ENCODE measurements at places on chromosomes 5 and 9.

DNA sequence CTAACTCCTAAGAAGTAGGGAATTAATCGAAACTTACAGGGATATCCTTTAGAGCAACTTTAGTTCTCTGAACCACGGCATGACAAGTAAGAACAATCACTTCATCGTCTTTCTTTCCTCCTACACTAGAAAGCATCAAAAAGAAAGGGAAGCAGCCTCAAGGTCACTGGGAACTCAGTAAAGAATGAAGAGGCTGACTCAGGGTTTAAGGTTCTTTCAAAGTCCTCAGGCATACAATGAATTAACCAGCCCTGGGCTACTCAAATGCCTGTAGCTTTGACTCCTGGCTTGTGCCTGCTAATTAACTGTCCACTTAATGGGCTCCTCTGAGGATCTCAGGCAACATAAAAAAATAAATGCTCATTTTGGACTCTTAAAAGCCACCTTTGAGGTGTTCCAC, 102.0 kb downstream of the TRIM32 start:
- no peak for DNase-seq

GRCh38 chr5:35904443-35905132, 33.8 kb downstream of the CAPSL start:
- DNase-seq: no peak

GRCh38 chr5:40679913-40680681, at the start of gene PTGER4:
Gene PTGER4, plus strand, starts transcription at chr5:40679915. Its CDS starts 1,079 bp downstream, at chr5:40680994.
- no peak for DNase-seq

- DNase-seq: no peak
These were observed 48.0 kb upstream of the SAP30L start for GRCh38 chr5:154397652-154398406.

GRCh38 chr5:157607371-157608161, 32.0 kb upstream of the ADAM19 start:
- peak; percentile 61 for DNase-seq

- no peak for DNase-seq
These were observed 44.1 kb downstream of the C9orf50 start for GRCh38 chr9:129576546-129577543.

DNA sequence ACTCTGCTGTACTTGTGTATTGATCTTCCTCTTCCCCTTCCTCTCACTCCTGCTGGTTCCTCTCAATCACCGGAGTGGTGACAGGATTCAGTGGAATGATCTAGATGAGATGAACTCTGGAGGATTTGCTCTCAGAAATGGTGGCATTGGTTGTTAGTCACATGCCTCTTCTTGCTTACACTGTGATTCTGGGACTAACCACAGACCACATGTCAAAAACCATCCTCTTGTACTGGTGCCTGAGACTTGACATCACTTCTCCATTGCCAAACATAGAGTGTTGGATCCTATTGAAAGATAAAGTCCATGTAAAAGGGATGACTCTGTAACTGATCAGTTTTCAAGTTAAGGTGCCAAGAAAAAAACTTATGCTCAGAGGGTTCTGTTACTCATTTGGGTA, 506.5 kb downstream of the DMAC1 start:
- DNase-seq: no peak

- DNase-seq: no peak
These were observed 626.5 kb downstream of the PDE4D start for GRCh38 chr5:59267033-59267432.

DNA sequence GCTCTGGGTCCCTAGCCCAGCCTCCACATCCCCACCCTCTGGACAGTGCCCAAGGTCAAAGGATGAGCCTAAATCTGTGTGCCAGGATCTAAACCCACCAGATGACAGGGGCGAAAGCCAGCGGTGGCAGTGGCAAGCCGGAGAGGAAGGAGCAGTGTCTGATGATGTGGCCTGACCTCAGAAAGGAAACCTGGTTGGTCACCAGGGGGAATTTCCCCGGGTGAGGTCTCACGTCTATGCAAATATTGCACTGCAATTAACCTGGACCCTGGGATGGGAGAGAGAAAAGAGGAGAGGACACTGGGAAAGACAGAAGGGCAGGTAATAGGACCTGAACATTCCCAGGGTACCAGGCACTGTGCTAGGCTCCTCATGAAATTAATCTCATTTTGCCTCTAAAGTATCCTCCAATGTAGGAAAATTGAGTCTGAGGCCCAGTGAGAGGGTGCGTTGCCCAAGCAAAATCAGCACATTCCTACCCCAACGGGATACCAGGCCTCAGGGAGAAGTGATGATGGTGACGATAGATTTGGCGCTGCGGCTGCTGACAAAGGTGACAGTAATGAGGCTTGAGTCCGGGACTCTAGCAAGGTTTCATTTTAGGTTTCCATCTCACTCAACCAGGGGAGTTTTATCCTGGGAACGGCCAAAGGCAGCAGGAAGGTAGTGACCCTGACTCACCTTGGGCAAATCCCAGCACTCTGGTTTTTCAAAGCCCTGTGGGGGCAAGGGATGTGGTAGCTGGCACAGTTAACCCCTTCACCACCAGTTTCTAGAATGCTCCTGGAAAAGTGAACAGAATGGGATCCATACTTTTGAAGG, 13.4 kb upstream of the TNIP1 start:
- DNase-seq: peak; percentile 36

- no peak for DNase-seq
These were observed 475.1 kb downstream of the DMRTA1 start for GRCh38 chr9:22921742-22922141.

GRCh38 chr5:65802820-65803219, 80.8 kb downstream of the NLN start:
- DNase-seq: no peak

- DNase-seq: no peak
These were observed 45.8 kb downstream of the PLEKHG4B start for GRCh38 chr5:137741-138140.

DNA sequence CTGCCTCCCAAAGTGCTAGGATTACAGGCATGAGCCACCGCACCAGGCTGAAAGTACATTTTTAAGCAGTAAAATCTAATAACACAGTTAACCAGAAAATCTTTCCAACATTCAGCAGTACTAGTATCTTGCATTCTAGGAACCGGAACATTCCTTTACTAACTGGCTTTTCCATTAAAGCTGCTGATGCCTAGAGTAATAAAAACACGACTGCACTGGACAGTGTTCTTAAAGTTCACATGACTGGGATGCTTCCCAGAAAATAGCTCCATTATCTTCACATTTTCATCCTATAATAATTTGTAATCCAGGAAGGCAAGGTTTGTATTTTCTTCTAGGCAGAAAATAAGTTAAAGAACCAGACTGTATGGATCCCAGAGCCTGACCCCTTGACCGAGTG, 9.8 kb downstream of the PTPN3 start:
- DNase-seq: no peak

- DNase-seq: no peak
These were observed 46.2 kb upstream of the TNPO1 start for GRCh38 chr5:72770266-72770665.

DNA sequence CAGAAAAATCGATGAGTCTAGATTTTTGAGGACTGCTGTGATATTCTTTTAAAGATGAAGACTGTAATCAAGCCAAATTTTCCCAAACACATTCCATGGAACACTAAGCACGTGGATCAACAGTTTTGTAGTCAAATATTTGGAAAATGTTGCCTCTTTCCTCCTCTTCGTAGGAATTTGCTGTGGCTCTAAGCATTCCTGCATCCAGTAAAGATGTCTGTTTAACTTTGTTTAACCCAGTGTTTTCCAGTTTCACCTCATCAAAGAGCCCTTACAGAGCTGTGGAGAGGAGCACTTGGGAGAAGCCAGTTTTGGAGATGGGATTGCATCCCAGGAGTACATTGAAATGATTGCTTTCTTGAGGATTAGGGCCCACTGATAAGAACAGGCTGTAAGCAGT, 58.9 kb downstream of the INSYN2B start:
- no peak for DNase-seq

GRCh38 chr5:73967347-73967746, 341.4 kb downstream of the ARHGEF28 start:
- DNase-seq: no peak

DNA sequence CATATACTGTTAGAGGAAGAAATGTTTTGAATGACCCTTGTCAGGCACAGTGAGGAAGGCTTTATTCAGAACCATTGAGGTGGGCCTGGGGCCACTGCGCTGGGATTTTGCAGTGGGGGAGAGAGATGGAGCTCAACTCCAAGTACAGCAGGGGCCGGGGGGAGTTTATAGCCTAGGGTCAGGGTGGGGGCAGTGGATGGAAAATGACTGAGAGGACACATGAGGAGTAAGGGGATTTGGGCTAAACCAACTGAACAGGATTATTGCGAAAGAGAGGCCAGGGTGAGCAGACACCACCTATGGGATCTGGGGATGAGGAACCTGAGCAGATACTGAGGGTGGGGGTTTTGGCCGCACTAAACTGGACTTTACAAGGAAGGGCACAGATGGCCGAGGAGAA, 6.3 kb downstream of the CEP72 start:
- no peak for DNase-seq

GRCh38 chr9:31745886-31746285, 638.6 kb upstream of the ACO1 start:
- no peak for DNase-seq

DNA sequence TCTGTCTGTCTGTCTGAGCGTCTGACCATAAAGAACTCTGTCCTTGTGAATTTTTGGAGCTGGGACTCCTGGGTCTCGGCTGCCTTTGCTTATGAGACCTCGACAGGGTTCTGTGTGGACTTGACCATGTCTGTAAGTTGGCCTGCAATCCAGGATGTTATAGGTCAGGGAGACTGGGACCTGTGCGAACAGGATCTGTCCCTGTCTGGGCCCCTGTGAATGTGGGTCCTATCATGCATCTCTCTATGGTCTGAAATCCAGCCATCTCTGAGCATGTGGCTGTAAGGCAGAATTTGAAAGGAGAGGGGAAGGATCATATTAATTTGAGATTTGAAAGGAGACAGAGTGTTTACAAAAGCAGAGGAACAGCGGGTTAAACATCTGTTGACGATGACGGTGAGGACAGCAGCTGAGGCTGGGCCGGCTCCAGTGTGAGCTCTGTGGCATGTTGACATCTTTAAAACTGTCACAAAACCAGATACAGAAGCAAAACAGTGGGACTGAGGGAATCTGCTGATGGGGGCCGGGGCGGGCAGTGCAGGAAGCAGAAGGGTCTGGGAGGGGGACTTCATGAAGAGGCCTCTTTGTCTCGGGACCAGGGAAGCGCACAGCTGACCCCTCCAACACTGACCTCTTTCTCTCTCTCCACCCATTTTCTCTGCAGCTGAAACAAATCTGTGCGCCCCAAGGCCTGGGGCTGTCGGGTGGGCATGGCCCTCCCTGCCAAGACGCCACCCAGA, 19.1 kb upstream of the MVB12B start:
- no peak for DNase-seq

DNA sequence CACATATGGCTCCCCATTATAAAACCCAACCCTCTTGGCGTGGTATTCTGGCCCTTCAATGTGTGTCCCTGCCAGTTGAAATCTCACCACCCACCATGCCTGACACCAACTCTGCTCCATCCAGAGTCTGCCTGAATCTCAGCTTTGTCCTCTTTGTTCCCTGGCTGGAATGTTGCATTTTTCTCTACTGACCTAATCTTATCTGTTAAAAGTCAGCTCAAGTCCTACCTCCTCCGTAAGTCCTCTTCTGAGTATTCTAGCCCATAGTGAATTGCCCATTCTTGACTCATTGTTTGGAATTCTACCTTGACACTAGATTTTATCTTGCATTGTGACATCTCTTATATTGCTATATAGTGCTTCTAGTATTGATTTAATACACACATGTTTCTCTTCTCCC, 207.1 kb upstream of the VLDLR start:
- DNase-seq: no peak

DNA sequence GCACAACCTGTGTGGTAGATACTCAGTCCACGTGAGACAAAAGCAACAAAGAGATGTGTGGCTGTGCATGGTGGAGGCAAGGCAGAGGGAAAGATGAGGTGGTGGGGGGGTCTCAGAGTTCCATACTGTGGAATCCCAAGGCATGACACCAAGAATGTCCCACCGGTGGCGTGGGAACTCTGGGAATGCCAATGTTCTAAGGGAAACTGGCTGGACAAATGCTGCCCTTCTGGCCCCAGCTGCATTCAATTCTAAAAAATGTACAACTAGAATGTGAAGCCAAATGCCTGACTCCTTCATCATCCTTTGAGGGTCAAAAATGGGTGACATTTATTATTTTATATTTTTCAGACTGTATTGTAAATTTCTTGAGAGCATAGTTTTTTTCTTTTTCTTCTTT, 58.2 kb upstream of the EQTN start:
- DNase-seq: no peak

DNA sequence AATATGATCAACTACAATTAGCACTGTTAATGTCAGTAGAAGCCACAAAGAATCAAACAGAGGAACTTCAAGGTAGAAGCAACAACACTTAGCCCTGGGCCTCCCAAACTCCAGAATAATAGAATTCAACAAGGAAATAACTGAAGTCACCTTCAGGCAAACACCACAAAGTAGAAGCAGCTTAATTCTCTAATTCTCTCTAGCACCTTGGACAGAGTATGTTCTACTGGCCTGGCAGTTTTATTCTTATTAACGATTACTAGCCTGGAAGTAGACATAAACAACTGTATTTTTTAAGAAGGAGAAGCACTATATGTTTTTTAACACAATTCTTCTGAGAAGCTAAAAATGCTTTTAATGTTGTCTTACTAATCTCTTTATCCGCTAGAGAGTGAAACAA, 911.9 kb downstream of the DTWD2 start:
- no peak for DNase-seq

DNA sequence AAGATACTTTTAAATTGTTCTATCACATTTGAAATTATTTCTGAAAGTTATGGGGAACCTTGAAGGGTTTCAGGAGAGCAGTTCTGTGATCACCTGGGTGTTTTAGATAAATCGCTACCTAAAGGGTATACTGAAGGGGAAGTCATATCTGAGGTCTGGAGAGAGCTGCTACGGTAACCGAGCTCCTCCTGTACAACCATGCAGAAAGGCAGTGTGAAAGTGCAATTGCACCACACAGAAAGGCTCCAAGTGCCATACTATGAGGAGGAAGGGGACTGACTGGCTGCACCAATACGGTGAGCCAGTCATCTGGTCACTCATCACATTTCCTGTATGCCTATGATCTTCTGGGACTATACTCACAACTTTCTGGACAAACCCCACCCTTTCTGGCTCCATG, 241.4 kb upstream of the SLC24A2 start:
- no peak for DNase-seq

DNA sequence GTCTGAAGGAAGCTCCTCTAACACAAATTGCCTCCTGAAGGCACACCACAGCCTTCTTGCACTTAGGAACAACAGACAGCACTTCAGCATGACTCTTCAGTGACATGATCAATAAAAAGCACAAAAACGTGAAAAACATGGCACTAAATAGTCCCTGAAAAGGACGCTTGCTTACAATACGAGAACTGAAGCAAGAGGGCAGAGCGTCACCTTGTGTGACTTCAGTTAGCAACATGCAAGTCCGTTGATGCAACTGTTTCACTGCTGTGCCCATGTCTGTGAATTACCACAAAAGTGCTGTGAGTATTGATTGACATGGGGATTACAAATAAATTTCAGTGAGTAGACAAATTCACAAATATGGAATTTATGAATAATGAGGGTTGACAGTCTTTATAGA, 219.9 kb upstream of the GAS1 start:
- DNase-seq: no peak

- DNase-seq: no peak
These were observed 11.9 kb upstream of the SMC2 start for GRCh38 chr9:104082168-104082567.

GRCh38 chr5:173774271-173774761, 113.8 kb upstream of the CPEB4 start:
- DNase-seq: no peak

Data from activated CD4-positive, alpha-beta T cell treated with anti-CD3 and anti-CD28 coated beads, Interleukin-2, amount 50 U/mL, for 24 hours (primary cell).